ENCODE measurements at places on chromosomes 1 and 21. TPM values are rescaled to one million over a fixed set of nuclear protein-coding genes. Genes with fewer than 3 reads are reported as not detected.

Gene PTAFR
- total RNA-seq: 4.2 TPM

Gene NADK
- total RNA-seq: 119 TPM

Gene KIF17
- 3.8 TPM for total RNA-seq

Gene MPZ
- total RNA-seq: 1,776 TPM

Gene ANGPTL3
- total RNA-seq: not detected

Gene ELAPOR1
- total RNA-seq: 0.90 TPM

Gene LYPD8
- not detected for total RNA-seq

Gene LAD1
- total RNA-seq: not detected

Gene PTCH2
- 12.2 TPM for total RNA-seq

Gene ZMYND12
- total RNA-seq: not detected
